ENCODE measurements at places on chromosomes 6 and 20.
A peak's percentile ranks its signal among the peaks of the same experiment; 100 is the strongest.

- no peak for DNase-seq
Observed at GRCh38 chr6:5257400-5257799, 3.4 kb downstream of the LYRM4 start.

DNA sequence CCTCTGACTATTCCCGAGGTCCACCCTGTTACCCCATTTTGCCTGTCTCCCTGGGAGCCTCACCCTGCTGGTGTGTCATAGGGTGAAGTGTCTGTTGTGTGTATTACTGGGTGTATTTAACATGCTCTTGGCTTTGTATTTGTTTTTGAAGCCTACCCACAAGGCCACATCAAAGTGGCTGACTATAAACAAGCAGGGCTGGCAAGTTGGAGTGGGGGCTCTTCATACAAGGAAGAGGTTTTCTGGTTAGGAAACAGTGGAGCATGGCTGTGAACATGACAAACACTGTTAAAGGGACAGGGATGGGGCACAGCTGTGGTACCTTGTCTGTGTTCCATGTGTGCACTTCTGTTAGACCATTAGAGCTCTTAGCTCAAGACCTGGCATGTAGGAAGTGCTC lies 26.3 kb downstream of the HECA start:
- DNase-seq: peak; percentile 48

DNA sequence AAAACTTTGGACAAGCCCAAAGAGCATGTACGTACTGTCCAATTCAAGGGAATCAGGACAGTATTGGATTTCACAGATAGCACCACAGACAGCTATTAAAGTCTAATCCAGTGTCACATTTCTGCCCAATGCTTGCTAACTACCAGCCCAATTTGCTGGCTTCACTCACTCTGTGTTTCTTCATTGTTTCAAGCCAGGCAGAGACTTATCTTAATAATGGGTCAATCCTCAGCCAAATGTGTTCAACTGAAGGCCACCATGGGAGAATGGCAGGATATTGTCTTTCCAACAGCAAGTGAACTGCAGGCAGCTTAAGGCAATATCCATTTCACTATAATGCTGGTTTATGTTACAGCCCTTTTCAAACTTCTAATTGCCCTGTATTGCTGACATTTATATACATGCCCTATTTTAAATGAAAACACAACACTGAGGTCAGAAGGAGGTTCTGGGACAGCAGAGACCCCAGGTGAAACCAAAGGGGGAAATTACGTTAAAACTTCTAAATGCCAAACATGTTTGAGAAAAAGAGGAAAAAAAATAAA lies 142.1 kb upstream of the RSPO3 start:
- no peak for DNase-seq

GRCh38 chr6:63526931-63527330 lies 45.3 kb upstream of the LOC128125822 start:
- DNase-seq: no peak

- DNase-seq: no peak
Observed at GRCh38 chr6:74768120-74768519, 437.7 kb downstream of the COL12A1 start.

DNA sequence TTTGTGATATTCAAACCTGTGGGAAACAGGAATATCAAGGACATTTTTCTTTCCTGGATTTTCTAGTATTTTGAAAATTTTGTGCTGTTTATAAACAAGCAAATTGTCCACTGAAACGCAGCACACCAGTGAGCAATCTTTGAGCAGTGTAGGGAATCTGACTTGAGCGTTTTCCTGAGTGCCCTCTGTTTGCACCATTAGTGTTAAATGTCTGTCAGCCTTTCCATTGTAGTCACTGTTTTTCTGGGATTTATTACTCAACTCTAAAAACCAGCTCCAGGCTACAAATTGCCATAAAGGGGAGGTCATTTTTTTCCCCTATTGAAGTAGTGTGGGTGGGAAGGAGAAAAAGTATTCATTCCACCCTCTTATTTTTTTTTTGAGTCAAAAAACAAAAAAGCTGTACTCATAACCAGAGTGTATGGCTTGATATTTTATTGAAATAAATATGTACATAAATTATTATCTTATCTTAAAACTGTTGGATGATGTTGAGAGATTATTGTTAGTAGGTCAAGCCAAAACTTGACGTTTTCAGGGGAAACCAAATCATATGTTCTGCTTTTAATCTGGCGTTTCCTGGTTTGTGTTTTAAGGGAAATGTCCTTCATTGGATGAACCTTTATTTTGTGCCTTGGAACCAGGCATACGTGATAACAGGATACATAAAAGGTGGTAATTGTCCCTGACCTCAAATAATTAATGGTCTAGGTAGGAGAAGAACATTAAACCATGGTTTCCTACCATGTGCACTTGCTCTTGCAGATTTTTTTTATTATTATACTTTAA lies 51.8 kb downstream of the TSHZ2 start:
- DNase-seq: no peak

DNA sequence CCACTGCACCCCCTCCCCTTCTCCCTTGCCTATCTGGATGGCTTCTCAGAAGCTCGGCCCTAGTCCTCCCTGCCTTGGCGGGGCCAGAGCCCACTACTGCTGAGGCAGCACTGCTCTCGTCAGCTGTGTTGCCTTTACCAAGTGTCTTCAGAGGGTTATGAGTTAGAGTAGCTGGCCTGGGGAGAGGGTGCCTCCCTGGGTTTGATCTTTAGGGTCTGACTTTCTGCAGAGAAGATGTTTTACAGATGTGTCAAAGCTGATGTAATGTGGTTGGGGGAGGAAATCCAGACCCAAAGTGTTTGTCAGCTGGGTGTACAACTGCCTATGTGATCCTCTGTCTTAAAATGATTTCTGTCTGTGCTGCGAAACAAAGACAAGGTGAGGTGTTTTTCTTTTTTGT lies 30.4 kb upstream of the PI16 start:
- no peak for DNase-seq

DNA sequence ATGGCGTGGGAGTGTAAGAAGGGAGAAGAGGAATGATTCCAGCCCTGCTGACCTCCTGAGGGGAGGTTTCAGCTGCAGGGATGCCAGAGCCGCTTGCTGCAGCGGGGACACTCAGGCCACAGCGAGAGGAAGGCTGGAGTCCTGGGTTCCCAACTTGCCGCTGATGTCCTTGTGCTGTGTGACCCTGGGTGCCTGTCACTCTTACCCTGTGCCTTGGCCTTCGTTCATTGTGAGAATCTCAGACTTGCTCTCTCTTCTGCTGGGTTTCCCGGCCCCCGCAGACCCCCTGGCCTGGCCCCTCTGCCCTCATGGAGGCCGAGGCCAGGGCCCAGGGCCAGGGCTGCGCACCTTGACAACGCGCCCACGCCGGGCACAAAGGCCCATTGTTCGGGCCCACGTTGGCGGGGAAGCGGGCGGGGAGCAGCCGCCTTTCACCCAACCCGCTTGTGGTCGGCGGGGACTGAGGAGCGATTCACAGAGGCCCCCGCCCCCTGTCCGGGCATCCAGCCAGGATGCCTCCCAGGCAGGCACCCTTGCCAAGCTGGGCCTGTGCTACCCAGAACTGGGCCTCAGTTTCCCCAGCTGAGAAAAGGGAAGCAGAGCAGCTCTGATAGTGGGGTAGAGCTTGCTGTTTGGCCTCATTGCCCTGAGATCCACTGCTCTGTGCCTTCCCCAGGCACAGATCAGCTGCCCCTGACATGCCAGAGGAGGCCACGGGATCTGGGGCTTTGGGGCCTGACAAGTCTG lies 52.4 kb downstream of the CEBPB start:
- DNase-seq: no peak

GRCh38 chr20:63129991-63130657 lies 85.8 kb downstream of the YTHDF1 start:
- no peak for DNase-seq

DNA sequence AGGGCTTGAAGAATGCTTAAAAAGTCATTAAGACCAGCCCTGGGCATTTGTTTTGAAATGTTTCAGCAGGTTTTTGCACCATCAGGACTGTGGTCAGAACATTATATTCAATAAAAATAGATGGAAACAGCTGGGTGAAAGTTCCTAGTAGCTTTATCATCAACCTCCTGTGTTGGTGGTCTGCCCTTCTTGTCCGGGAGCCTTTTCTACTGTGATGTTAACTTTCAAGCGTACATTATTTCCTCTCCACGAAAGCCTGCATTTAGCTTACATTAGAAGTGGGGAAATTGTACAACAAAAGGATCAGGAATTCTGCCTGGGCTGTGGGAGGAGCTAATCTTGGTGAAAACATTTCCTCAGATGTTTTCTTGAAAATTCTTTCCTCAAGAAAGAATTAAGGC lies 71.1 kb downstream of the LAMA4 start:
- no peak for DNase-seq

GRCh38 chr6:111602481-111603011 lies 3.1 kb downstream of the TRAF3IP2 start:
- no peak for DNase-seq

DNA sequence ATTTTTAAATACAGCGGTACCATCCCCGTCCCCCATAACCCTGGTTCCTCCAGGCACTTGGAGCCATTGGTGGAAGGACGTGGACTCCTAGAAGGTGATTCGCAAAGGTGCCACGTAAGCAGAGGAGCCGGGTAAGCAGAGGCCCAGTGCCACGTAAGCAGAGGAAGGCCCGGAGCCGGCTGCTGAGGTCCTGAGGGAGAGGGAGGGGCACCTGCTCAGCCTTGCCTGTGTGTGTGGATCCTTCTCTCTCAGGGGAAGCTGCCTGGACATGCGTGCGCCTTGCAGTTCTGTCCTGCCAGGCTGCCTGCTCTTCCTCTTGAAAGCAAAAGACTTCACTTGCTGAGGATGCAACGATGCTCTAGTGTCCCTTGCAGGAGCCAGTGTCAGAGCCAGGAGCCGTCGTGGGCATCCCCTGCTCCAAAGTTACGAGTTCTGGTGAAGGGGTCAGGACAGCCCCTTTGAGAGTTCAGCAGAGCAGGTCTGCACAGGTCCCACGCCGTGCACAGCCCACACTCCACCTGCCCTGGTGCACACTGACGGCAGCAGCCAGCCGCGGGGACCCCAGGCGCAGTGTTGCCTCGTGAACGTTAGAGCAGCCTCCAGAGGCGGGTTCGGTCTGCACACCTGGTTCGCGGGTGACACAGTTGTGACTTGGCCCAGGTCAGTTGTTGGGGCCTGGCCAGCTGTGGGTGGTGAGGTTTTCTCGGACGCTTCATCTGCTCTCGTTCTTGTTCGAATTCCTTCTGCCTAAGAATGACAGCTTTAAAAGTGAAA lies 1.9 kb upstream of the NKAIN4 start:
- DNase-seq: no peak

- no peak for DNase-seq
Observed at GRCh38 chr6:16157909-16158308, 29.0 kb downstream of the MYLIP start.

- no peak for DNase-seq
Observed at GRCh38 chr6:70709826-70710225, 42.1 kb downstream of the SMAP1 start.

GRCh38 chr20:6740096-6740495 lies 27.4 kb upstream of the BMP2 start:
- DNase-seq: no peak

GRCh38 chr6:93417421-93418013 lies 1.8 kb downstream of the EPHA7 start:
- DNase-seq: no peak

DNA sequence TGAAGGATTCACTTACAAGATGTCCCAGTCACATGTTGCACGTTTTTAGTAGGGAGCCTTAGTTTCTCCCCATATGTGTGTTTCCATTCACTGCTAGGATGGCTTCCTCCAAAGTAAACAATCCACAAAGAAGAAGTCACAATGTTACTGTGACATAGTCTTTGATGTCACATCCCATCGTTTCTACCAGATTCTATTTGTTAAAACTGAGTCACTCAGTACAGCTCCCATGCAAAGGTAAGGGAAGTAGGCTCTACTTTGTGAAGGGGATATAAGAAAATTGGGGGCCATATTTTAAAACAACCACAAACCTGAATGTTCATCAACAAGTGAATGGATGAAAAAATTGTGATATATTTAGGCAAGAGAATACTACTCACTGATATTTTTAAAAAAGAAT lies at the start of the genes OR11A1 and OR2H1:
Gene OR11A1 (minus strand): TSS at position 101 of the 400 bp plus-strand sequence. CDS start 29,430 bp downstream, outside the sequence.
Gene OR2H1 (plus strand): TSS at position 185 of the 400 bp plus-strand sequence. CDS start 4,615 bp downstream, outside the sequence.
- no peak for DNase-seq

- DNase-seq: no peak
Observed at GRCh38 chr6:82915666-82916065, 150.0 kb downstream of the UBE3D start.

DNA sequence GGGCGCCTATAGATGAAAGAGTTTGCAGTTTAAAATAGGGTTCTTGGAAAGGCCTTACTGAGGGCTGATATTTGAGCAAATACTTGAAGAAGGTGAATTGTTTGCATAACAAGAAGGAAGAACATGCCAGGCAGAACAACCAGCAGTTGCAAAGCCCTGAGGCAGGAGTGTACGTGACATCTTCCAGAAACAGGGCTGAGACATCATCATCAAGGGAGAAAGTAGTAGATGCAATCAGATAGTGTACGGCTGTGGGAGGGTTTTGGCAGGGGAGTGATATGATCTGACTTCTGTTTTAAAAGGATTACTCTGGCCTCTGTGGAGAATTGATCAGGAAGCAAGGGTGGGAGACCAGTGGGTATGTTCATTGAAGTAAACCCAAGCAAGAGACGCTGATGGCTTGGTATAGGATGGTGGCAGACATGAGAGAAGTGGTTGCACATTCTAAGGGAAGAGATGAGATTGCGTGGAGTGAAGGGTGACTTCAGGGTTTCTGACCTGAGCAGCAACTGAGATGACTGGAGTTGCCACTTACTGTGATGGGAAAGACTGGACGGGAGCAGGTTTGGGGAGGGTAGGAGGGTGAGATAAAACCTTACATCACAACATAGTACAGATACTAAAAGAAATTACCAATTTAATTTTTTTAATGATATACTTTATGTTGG lies 28.8 kb downstream of the RIOK1 start:
- no peak for DNase-seq

GRCh38 chr6:162973151-162973872 lies 245.5 kb downstream of the PACRG start:
- DNase-seq: no peak
